Daoy (cell line): ENCODE measurements at places on chromosomes 16 and 17.
A peak's percentile ranks its signal among the peaks of the same experiment; 100 is the strongest.

- peak; percentile 69 for DNase-seq
Measured at GRCh38 chr16:9008601-9009260, 45.0 kb upstream of the USP7 start.

- no peak for DNase-seq
Measured at GRCh38 chr17:41652461-41652970, 28.1 kb upstream of the KRT17 start.

GRCh38 chr17:4735876-4736651, 3.6 kb upstream of the ZMYND15 start:
- no peak for DNase-seq

DNA sequence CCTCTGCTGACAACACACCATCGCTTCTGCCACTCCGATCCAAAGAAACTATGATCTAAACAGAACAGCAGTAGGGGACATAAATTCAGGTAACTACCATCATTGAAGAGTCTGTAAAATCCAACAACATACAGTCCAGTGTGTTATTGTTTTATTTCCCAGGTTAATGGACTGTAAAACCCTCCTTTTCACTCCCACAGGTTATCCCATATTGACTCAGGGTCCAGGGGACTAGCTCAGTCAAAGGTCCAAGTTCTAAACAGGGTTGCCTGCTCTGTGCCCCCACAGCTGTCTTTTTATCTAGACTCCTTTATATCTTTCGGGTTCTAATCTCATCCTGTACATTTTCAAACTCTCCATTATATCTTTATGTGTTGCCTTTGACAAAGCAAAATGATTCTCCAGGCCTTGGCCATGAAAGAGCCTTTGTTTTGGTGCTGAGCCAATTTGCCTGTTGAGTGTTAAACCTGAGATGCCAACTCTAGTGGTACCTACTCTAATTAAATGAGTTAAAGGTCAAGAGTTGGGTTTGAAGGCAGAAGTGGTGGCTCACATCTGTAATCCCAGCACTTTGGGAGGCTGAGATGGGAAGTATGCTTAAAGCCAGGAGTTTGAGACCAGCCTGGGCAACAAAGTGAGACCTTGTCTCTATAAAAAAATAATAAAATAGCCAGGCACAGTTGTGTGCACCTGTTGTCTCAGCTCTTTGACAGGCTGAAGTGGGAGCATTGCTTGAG, 80.5 kb downstream of the SNX11 start:
- no peak for DNase-seq

DNA sequence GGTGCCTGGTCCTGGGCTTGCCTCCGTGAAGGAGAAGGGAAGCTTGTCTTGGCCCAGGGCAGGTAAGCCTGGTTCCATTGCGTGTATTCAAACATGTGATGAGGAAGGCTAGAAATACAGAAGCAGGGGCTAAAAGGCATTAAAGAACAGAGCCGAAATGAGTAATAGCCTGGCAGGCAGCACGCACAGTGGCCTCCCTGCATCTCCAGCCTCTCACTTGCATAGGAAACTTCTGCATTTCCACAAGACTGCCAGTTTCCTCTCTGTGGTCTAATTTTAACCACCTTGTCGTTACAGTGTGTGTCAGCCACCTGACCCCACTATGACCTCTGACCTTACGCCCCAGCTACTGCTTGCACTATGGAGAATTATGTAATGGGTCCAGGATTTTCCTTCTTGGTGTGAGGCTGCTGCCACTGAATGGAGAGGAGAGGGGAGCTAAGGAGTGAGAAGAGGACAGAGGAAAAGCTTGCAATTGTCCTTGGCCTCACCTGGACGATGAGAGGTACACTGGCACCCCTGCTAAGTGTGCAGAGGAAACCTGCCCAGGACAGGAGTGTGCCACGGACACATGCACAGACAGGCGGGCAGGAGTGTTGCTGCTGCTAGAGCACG, 32.8 kb downstream of the HIC1 start:
- no peak for DNase-seq

- no peak for DNase-seq
Measured at GRCh38 chr16:13041646-13042290, 140.4 kb downstream of the SHISA9 start.

DNA sequence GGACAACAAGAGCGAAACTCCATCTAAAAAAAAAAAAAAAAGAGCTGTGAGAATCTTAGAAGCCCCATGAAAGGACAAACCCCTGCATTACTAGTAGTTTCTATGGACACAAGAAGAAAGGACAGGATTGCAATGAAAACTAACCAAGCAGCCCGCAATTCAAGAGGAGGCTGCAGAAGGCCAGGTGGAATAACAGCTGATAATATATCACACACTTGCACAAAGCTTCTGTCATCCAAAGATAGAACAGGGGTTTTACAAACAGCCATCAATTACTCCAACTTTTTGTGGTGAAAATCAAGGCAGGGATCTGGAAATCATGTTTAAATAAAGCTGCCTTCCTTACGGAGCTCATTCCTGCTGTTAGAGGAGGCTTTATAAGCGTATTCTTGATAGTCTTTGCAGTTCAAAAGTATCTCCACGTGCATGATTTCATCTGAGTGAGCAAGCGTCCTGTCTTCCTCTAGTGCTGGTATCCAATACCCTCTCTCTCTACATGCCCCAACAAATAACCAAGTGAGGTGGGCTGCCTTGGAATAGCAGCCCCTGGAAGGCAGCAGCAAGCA, 23.1 kb upstream of the TMEM94 start:
- no peak for DNase-seq

DNA sequence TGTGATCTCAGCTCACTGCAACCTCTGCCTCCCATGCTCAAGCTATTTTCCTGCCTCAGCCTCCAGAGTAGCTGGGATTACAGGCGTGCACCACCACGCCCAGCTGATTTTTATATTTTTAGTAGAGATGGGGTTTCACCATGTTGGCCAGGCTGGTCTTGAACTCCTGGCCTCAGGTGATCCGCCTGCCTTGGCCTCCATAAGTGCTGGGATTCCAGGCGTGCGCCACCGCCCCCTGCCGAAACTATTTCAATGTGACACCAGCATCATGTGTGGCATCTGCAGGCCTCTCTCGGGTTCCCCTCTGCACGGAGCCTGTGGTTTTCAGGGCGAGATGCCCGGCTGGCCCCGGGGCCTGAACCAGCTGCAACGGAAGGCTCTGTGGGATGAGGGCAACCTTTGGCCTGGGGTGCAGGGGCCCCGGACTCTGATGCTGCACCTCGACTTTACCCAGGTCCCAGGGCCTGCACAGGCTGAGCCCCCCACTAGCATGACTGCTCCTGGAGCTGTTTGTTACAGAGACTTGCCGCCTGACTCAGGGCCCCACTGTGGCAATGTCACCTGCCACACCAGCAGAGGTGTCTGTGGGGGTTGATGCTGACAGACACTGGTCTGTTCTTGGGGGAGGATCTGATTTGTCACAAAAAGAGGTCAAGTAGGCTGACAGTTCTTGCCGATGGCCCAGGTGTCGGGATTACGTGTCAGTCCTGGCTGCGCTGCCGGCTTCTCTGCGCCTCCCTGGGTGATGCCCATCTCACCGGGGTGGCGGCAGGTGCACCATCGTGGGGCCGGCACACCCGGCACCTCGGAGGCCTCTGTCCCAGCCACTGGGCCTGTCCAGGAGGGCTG, 8.6 kb upstream of the TEX19 start:
- DNase-seq = peak; percentile 68

- no peak for DNase-seq
Measured at GRCh38 chr16:88402551-88403240, 19.9 kb downstream of the ZNF469 start.

DNA sequence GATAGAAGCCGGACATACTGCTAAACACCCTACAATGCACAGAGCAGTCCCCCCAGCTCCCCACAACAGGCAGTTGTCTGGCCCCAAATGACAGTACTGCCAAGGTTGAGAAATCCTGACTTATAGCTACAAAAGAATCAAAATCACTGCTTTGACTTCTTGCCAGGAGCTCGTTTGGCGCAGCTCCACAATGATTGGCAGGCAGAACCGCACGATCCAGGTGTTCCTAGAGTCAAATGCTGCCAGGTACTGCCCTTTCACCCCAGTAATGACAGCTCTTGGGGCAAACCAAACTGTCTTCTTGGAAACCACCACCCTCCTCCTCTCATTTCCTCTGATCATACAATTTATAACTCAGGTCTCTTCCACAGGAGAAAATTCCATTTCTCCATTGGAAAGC, 2.2 kb upstream of the TMC5 start:
- DNase-seq = no peak

GRCh38 chr17:37485938-37486570, 3.6 kb upstream of the DUSP14 start:
- DNase-seq = no peak

DNA sequence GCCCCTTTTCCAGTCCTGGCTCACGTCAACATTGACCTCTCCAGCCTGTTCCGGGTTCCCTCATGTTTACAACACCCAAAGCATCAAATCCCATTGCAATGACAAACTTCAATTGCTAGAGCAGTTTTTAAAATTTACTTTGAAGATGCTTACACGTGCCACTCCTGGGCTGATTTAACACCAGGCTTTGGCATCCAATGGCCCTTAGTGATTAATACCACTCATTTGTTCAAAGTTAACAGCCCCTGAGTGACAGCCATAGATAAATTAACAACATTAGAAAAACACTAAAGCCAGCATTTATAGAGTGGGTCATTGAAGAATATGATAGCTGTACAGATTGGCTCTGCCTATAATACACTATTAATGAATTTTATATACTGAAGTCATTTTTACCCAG, 135.1 kb downstream of the PMP22 start:
- no peak for DNase-seq

DNA sequence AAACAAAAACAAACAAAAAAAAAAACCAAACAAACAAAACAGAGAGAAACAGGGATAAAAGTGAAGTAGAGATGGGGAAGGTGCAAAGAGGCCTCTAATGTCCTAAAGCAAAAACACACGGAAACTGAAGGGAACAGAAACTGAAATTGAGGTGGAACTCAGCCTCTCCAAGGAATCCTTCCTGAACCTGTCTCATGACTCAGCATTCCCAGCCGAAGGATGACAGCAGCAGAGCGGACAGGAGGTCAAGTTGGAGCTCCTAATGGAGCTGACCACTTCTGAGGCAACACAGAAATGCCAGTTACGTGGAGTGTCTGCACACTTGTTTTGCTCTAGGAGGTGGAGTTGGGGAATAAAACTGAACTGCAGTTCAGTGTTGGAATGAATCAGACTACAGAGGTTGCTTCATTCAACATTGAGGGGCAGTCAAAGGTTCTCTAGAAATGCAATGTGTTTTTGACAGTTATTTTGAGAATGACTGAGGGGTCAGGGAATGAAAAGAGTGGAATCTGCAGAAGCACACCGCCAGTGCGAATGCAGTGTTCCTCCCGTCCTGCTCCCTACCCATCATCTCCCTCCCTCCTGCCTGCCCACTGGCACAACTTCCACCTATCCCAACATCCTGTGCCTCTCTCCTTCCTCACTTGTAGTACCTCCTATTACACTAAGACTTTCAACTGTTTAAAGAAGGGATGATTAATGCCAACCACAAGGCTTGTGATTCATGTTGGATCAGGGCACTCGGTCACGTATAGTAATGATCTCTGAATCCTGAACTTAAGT, 6.3 kb downstream of the UBE2O start:
- DNase-seq = peak; percentile 88

DNA sequence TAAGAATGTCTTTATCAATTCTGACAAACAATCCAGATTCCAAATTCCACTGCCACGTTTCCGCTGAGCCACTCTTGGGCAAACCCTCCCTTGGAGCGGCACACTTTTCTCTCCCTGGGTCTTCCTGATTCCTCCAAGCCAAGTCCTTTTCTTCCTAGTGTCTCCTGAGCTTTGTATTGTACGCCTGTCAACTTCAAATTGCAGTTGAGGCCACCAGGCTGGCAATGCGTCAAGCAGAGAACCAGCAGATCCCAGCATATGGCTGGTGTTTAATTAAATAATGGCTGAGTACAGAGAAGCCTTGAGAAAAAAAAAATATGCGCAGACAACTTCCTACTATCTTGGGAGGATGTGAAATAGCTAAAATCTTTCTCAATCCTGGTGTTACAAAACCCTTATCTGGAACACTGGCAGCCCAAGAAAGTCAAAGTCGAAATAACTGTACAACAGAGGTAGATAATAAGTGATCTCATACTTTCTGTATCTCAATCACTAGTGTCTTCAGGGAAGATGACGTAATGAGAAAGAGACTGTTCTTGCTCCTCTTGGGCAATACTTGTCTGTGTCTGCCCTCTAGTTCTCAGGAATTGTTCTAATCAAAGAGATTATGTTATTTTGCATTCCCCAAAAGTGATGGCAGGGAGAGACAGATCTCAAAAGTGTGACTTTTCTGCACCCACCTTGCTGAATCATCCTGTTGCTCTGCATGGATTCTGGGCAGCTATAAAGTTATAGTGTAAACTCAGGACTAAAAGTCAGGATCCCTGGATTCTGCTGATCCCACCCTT, 15.0 kb downstream of the SMIM36 start:
- no peak for DNase-seq

- no peak for DNase-seq
Measured at GRCh38 chr16:84294117-84294516, 561 bp upstream of the WFDC1 start.

DNA sequence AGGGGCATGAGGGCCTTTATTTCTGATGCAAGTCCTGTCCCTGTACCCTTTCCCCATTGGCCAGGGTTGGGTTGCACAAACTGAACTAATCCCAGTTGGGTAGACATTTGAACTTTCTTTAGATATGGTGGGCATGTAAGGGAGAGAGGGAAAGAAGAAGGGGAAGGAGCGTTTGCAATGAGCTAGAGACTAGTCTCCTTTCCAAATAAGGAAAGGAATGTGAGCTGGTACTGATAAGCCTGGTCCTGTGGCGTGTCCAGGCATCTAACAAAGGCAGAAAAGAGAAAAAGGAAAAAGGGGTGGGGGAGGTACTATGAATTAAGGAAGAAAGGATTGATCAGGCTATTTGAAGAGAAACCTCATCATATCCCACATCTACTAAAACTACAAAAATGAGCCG, 20.3 kb downstream of the CHMP6 start:
- no peak for DNase-seq

- DNase-seq = no peak
Measured at GRCh38 chr17:39607851-39608130, at the start of gene NEUROD2. NEUROD2 (minus strand) TSS chr17:39607920; CDS start chr17:39606599, 1,321 bp downstream.

GRCh38 chr16:72961863-72962262, 86.1 kb downstream of the ZFHX3 start:
- DNase-seq = no peak

DNA sequence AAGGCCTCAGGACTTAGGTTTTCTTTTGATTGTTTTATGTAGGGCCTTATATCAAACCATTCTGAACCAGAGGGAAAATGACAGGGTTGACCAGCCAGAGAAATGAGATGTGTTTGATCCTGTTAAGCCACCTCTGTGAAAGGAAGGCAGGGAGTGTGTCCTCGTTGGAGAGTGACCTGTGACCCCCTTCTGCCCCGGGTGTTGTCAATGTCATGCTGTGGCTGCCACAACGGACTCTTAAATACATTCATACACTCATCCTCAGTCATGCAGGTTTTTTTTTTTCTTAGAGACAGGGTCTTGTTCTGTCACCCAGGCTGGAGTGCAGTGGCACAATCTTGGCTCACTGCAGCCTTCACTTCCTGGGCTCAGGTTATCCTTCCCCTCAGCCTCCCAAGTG, 6.1 kb downstream of the MYCBPAP start:
- no peak for DNase-seq
